Dermis microvascular lymphatic vessel endothelial cell (primary cell): ENCODE measurements at places on chromosomes 12 and 14.

- DNase-seq = no peak
Measured at GRCh38 chr12:64825143-64826021, 935 bp downstream of the TBC1D30 start.

DNA sequence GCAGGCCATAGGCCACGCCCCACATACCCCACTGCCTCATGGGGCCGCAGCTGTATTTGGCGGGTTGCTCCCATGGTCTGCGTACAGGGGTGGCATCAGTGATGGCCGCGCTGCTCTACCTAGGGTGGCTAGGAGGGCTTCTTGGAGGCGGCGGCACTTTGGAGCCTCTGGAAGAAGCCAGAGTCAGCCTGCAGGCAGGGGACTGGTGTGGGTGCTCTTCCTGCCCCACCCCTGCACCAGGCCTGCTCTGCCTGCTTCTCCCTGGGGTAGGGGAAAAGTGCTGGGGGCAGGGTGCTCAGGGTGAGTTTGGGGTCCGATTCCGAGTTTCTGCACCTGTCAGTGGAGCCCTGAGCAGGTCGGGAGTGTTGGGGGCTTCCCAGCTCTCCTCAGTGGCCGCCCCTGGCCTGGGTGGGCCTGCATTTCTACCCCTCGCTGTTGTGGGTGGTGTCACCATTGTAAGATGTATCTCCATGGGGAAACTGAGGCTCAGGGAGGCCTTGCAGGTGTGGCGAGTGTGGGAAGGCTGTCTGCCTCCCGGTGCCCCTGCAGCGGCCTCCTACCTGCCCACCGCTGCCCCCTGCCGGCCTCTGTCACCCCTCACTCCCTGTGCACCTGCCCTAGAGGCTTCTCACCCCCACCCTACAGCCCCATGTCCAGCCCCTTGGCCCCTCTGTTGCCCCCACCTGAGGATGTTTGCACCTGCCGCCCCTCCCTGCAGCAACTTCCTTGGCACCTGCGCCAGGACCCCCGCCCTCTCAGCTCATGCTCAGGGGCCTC is 5.5 kb downstream of the CEP170B start:
- DNase-seq = no peak

DNA sequence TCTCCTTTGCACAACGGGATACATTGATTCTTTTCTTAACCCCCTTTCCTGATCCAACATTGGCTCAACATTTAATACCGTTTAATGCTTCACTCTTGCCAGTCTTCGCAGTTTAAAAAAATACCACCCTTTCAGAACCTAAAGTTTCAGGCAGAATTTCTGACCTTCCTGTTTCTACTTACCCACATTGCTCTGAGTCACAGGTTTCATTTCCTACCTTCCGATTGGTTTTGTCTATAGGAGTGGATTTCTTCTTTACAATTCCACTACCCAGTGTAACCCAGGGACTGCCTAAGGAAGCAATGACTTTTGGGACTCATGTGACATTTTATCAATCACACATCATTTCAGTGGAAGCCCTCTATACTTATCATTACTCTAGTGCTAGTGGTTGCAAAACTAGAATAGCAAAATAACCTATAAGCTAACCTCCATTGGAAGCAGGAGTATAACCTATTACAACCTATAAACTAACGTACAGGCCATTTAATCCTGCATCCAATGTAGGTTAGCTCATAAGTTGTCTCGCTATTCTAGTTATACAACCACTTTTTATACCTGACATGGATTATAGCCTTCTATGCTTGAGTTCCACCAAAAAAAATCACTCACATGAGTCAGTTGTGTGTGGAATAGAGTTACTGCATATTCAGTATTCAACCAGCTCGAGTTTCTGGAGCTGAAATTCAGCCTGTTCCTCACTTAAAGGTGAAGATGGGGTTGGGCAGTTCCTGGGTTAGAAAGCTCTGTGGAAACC is 64.9 kb upstream of the KITLG start:
- DNase-seq = no peak

DNA sequence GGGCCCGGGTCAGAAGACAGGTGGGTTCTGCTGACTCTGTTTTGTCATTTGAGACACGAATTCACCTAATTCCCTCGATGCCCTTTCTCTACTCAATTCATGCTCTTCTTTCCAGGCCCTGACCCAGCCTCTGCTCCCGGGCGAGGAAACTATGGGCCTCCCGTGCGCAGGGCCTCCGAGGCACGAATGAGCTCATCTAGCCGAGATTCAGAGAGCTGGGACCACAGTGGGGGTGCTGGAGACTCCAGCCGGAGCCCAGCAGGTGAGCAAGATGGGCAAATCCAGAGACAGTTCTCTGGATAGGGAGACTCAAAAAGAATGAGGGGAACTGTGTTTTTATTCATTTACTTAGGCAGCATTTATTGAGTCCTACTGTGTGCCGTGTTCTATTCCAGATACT is 37.0 kb upstream of the OAS1 start:
- DNase-seq = no peak

DNA sequence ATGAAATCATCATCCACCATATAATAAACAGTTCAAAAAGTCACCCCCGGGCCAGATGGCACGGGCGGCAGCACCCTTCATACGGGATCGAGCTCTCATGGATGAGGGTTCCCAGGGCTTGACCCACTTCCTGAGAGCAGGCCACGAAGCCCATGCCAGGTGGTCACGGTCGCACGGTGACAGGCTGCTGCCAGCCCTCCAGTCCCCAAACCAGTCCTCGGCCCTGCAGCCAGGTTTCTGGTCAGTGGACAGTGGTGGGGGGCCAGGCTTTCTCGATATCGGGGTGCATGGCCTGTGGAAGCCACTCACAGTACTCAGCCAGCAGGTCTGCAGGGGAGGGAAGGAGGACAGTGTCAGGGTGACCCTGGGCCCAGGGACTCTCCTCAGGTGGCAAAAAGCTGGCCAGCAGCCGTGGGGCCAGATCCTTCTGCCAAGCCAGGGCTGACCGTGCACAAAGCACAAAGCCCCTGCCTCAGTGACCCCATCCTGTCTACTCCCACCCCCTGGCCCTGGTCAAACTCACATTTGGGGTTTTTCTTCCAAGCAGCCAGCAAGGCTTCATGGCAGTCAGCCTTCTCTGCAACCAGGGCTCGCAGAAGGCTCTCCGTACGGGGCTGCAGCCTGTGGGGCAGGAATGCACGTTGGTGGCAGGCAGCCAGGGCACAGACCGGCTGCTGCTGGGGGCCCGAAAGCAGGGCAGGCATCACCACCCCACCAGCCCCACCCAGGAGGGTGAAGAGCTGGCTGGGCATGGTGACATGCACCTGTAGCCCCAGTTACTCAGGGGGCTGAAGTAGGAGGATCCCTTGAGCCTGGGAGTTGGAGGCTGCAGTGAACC is 33.3 kb upstream of the UBC start:
- no peak for DNase-seq

GRCh38 chr12:54602661-54603060 is 14.2 kb upstream of the PPP1R1A start:
- DNase-seq = no peak
